Temporal lobe (tissue), 4 donors: ENCODE measurements at places on chromosomes 7 and 10. TPM values are rescaled to one million over a fixed set of nuclear protein-coding genes. Genes with fewer than 3 reads are reported as not detected.

Gene TRIM4
- 9.3 TPM for total RNA-seq

Gene CAMK2G
- total RNA-seq = 53.8 TPM

Gene DNAJB6
- total RNA-seq = 157 TPM

Gene SORCS1
- total RNA-seq = 15.2 TPM

Gene MALRD1
- total RNA-seq = 2.7 TPM

Gene OR13A1
- not detected for total RNA-seq

Gene EVX1
- total RNA-seq = not detected

Gene PHKG1
- total RNA-seq = 2.5 TPM

Gene DENND11
- total RNA-seq = 30.0 TPM

Gene MPP7
- 1.2 TPM for total RNA-seq

Gene BEND7
- 12.0 TPM for total RNA-seq

Gene LDB3
- total RNA-seq = 0.25 TPM

Gene ENO4
- 1.2 TPM for total RNA-seq

Gene NPFFR1
- total RNA-seq = 1.5 TPM

Gene TFEC
- 0.49 TPM for total RNA-seq

Gene IGFBP1
- 0.25 TPM for total RNA-seq

Gene CREM
- total RNA-seq = 13.8 TPM

Gene FAM25G
- total RNA-seq = not detected

Gene ADO
- 29.7 TPM for total RNA-seq

Gene MYL7
- 0.25 TPM for total RNA-seq

Gene EMX2
- total RNA-seq = 3.7 TPM

Gene PDE1C
- total RNA-seq = 21.1 TPM

Gene AS3MT
- 9.1 TPM for total RNA-seq

Gene PKD1L1
- total RNA-seq = 0.25 TPM

Gene KCNK18
- not detected for total RNA-seq

Gene NPC1L1
- total RNA-seq = not detected

Gene ANXA11
- total RNA-seq = 3.2 TPM

Gene C10orf62
- total RNA-seq = not detected

Gene ZNF365
- total RNA-seq = 16.2 TPM

Gene SNX10
- 17.7 TPM for total RNA-seq

Gene GLCCI1
- total RNA-seq = 36.6 TPM

Gene TMEM270
- not detected for total RNA-seq

Gene ABCA13
- 0.25 TPM for total RNA-seq

Gene ERVW-1
- total RNA-seq = not detected

Gene NUDT13
- 0.25 TPM for total RNA-seq

Gene LMOD2
- total RNA-seq = not detected

Gene GDF2
- total RNA-seq = not detected

Gene SLC26A5
- total RNA-seq = not detected
